ENCODE measurements at places on chromosomes 6 and 20. TPM values are rescaled to one million over a fixed set of nuclear protein-coding genes. Genes with fewer than 3 reads are reported as not detected.

DNA sequence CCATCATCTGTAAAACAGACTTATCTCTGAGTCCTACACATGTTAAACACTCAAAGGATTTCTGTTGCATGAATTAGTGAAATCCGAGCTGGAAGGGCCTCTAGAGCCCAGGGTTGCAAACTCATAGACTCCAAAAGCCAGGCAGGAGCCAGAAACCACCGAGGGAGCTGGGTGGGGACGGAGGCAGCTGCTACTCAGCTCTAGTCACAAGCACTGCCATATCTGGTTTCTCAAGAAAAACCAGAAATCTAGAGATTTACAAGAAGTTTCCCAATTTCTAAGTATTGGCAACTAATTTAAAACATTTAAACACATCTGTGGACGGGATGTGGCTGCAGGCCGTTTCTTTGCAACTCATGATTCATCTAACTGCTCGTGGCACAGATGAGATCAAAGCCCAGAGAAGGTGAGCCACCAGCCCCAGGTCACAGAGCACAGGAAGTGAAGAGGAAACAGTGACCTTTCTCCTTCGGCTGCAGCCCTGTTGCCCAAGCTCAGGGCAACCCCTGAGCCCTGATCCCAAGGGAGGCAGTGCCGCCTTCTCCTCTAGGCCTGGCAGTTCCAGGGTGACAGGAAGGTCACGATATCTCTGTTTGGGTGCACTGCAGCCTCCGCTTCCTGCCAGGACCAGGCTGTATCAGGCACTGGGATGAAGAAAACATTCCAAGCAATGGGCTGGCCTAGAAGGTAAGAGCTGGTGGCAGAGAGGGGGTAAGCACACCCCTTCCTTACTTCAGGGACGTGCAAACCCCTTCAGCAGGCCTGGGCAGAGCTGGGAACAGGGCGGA is 26.4 kb upstream of the PTGIS start:
- DNase-seq: peak; percentile 79

GRCh38 chr20:62156592-62157386 is 13.2 kb downstream of the SS18L1 start:
- peak; percentile 49 for DNase-seq

Gene CST2
- polyA plus RNA-seq: not detected

GRCh38 chr6:28782113-28782673 is 141.6 kb downstream of the TRIM27 start:
- no peak for DNase-seq

GRCh38 chr6:146590492-146590891 is 8.3 kb upstream of the ADGB start:
- no peak for DNase-seq

DNA sequence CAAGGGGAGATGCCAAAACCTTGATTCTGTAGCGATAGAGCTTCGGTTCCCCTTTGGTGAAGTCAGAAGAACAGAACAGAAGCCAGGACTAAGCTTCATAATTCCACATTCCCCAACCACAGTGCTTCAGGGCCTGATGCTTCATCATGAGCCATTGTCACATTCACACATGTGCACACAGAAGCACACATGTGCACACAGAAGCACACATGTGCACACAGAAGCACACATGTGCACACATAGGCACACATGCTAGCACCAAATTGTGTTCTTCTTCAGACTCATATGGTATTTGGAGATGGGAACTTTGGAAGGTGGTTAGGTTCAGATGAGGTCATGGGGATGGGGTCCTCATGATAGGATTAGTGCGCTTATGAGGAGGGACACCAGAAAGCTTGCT is 183.2 kb downstream of the SYNE1 start:
- no peak for DNase-seq

DNA sequence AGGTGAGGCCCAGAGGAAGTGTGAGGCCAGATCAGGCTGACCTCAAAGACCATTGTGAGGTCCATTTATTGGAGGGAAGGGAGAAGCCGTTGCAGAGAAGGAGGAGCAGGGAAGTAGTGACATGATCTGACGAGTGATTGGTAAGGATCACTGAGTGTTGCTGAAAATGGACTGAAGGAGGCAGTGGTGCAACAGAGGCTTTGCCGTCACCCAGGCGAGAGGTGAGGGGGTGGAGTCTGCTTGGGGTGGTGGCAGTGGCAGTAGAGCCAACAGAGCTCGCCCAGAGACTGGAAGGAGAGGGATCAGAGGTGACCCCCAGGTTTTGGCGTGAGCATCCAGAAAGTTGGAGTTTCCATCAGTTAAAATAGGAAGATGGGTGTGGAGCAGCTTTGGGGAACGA is 67.9 kb upstream of the CLDN20 start:
- no peak for DNase-seq

Gene HINT3
- 32.5 TPM for polyA plus RNA-seq

DNA sequence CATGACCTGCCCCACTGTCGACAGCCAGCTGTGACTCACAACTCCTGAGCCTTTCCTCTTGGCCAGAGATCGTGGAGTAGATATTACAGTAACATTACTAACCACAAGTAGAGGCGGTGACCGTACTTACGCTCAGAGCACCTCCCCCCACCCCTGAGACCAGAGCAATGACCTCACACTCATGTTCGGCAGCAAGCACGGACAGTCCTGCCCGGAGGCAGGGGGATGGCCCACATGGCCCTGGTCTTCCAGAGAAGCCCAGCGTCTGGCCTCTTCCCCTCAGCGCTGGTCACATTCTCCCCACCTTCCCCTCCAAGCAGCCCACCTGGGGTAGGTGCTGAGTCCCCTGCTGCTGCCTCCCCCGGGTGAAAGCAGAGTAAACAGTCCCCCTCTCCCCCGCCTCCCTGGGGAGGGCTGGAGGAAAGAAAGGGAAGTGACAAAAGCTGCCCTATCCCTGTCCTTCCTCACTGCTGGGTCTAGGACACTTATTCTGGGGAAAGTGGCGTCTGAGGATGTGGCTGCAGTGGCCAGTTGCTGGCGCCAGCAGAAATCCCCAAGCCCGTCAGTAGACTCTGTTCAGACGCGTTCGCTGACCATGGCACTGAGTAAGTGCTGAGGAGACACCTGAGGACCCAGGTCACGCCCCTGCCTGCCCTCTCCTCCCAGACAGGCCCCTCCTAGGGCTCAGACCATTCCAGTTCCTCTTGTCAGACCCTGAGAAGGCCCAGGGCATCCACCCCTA is 68.5 kb downstream of the MRPL14 start:
- peak; percentile 85 for DNase-seq

Gene SIRPB2
- 1.9 TPM for polyA plus RNA-seq

DNA sequence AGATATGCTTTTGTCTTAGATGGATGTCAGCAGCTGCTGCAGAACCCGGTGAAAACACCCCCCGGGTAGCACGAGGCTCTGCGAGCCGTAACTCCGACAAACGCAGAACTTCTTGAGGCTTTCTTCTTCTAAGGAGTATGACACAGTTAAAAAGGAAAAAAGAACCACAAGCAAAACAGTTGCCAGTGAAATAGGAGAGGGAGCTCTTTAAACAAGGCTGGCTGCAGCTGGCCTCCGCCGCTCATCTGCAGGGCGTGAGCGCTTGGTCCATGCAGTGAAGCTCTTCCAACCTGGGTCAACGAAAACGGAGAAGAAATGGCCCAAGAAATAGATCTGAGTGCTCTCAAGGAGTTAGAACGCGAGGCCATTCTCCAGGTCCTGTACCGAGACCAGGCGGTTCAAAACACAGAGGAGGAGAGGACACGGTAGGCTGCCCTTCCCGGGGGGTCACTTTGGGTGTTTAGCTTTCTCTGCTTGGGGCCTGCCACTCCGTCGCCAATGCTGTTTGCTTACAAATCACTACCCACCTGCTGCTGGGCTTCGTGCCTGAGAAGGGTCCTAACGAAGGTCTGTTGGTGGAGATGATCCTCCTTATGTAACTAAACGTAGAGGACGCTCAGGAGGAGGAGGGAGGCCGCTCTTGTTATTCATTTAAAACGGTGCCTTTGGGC is 13.2 kb downstream of the SYTL3 start:
- DNase-seq: peak; percentile 81

DNA sequence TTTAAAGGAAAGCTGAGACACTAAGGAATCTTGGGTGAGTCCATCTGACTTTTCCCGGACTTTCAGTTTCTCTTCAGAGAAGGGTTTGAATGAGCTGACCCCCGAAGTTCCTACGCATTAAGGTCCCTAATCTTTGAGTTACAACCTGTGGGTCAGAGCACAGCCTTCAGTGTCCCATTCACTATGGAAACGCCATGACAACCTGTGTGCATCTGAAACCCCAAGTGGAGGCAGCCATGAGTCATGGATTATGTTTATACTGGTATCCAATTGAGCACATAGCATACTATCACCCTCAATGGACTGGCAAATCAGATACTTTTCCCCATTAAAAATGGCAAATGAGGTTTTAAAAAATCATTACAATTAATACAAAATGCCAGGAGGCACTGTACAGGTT is 11.4 kb downstream of the MYLK4 start:
- no peak for DNase-seq

DNA sequence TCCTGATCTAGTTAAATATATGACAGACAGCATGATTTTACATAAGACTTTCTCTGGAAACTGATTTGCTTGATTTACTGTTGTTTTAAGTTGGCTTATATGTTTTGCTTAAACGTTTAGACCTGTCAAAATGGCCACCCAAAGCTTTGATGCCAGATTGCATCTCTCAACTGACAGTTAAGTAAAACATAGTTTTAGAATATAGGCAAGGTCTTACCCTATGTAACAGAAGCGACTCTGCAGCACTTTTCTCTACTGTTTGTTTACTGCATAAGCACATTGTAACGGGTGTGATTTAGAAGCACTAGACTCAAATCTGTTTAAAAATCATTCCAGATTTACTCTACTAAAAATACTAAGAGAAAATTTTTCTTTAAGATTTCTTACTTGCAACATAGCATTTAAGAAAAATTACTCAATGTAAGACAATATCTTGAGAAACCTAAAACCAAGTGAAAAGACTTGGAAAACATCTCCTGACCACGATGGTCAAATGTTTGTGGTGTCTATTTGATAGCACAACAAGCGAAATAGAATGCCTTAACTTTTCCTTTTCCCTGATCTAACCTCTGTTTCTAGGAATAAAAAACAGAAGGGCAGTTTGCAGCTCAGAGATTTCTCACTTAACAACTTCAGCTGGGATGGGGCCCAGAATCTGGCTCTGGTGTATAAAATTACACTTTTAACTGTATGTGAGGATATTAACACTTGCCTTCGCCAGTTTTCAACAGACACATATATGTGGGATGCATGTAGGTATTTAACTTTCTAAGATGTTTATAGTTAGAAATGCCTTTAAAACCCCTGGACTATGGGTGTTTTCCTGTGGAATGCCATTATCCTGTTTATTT is 47.4 kb downstream of the AIG1 start:
- no peak for DNase-seq

GRCh38 chr20:17969278-17969883 is 563 bp downstream of the MGME1 start:
- no peak for DNase-seq

DNA sequence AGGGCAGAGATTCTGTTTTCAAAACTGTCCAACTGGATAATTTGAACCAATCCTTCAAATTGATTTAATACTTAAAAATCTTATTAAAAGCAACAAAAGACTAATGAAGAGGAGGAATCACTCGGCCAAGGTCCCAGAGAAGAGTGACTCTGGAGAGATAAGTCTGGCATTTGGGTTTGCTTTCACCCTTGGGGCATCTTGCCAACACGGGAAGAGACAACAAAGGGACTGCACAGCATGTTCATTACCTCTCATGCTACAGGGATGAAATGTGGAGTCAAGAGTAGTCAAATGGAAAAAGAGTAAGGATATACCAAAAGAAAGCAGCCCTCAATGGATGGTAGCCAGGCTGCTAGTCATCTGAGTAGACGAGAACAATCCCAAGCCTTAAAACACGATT is 68.2 kb downstream of the KHDRBS2 start:
- DNase-seq: no peak

Gene RNF144B
- polyA plus RNA-seq: 5.1 TPM

Gene FOXF2
- 0.19 TPM for polyA plus RNA-seq

Gene TNNC2
- 6,189 TPM for polyA plus RNA-seq

GRCh38 chr6:4225161-4225872 is 89.9 kb upstream of the ECI2 start:
- DNase-seq: no peak

Gene FRK
- polyA plus RNA-seq: 0.39 TPM

Gene ZBTB12
- 8.1 TPM for polyA plus RNA-seq

- no peak for DNase-seq
These were observed 20.5 kb downstream of the SLC22A3 start for GRCh38 chr6:160368670-160369069.

Gene MRPL14
- 27.1 TPM for polyA plus RNA-seq

DNA sequence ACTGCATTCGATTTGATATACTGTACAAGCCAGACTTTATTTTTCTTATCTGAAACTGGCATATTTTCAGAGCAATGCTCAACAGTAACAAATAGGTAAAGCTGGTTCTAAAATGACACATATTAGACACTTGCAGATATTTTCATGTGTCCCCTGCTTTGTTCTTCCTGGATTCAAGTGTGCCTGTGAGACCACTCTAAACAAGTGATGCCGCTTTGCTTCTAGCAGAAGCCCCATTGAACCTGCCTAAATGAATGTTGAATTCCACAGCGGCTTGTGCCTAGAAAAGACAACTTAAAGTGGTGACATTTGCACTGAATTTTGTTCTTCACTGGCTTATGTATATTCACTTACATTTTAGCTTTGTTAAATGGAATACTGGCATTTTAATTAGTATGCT is 115.7 kb downstream of the AKAP7 start:
- peak; percentile 44 for DNase-seq

Gene OR14J1
- not detected for polyA plus RNA-seq

DNA sequence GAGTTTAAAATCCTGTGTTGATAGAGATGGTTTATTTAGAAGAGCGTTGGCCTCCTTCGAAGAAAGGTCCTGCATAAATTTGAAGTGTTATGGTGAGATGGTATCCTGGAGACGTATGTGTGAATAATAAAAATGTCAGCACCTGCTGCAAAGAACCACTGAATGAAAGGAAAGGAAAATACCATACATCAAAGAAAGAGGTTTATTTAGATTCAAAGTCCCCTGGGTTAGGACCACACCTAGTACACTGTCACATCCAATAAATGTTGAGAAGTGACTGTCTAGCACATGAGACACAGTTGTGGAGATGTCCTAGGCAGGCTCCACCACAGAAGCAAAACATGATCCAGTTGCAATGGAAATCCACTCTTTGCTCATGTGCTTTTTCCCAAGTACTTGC is 214.7 kb downstream of the PAX1 start:
- no peak for DNase-seq

- no peak for DNase-seq
These were observed 36.3 kb downstream of the PPP1R3G start for GRCh38 chr6:5121479-5121878.

GRCh38 chr6:40874495-40874894 is 164.5 kb downstream of the UNC5CL start:
- DNase-seq: no peak

Gene ADGRB3
- polyA plus RNA-seq: 0.59 TPM
